Kidney tubule cell (primary cell): ENCODE measurements at places on chromosomes 5 and 9.
A peak's percentile ranks its signal among the peaks of the same experiment; 100 is the strongest.

- DNase-seq, result no peak
Measured at GRCh38 chr9:72925126-72925789, 27.6 kb downstream of the ALDH1A1 start.

DNA sequence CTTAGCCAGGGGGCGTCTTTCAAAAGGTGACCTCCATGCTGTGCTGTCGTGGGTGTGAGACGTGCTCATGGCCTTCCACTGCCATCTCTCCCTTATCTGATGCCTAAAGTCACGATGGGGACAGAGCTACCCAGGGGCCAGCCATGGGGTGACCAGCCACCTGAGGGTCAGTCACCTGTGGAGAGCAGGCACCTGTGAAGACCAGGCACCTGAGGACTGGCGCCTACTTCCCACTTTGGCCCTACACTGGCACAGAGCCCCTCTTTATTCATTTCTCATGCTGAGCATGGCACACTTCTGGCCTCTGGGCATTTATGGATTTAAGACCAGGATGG is 6.4 kb upstream of the EXOC3 start:
- DNase-seq, result no peak

DNA sequence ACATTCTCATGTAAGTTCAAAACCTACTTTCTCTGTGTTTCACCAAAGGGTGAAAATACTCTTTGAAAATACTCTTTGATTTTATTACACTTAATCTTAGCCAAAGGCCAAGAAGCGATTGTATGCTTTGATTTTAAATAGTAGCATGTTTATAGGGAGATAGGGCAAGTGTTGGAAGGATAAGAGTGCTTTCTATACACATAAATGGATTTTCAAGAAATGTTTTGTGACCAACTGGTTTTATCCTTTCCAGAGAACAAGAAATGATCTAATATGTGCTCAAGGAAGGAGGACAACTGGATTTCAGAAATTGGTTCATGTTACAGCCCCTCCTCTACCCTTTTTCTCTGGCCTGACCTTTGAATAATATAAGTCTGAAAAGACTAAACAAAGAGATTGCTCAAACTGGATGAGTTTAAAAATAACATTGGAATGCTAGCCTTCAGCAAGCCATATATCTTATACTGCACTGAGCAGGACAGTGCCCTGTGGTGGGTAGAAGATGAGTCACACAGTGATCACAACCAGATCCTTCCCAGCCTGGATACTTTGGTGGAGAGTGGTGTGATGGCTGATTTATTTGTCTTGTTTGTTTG is 13.1 kb downstream of the PALM2AKAP2 start:
- peak; percentile 76 for DNase-seq

GRCh38 chr9:114919611-114920010 is 10.8 kb downstream of the TNFSF8 start:
- DNase-seq, result no peak

- peak; percentile 19 for DNase-seq
Measured at GRCh38 chr9:36135741-36136271, 727 bp upstream of the GLIPR2 start.

DNA sequence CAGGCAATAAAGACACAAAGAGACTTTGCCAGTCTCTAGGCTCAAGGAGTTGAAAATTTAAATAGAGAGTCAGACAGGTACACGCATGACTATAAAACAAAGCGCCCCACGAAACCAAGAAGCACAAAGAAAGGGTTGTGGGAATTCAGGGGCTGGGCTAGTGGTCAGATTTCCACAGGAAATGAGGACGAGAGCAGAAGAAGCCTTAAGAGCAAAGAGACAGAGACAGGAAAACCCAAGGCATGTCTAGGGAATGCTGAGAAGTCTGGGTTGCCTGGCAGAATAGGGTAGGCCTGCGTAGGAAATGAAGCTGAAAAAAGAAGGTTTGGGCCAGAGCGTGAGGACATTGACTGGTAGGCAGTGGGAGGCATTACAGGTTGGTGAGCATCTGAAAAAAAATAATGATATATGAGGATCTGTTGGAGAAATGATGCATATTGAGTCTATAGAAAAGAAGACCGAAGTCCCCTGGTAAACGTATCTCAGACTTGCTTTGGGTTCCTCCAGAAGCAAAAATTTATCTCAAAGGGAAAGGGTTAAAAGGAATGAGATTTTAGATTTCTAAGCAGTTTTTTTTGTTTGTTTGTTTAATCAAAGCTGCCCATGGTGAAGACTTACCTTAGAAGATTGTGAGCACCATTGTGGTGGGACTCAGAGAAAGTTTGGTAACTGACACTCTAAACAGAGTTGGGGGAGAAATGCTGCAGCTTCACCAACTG is 51.8 kb downstream of the SLC1A3 start:
- DNase-seq, result no peak

GRCh38 chr5:13480834-13481233 is 463.7 kb downstream of the DNAH5 start:
- no peak for DNase-seq
